ENCODE measurements at places on chromosomes 7 and 10. TPM values are rescaled to one million over a fixed set of nuclear protein-coding genes. Genes with fewer than 3 reads are reported as not detected.

The IL6 gene
- 22.0 TPM for total RNA-seq

The GPC2 gene
- 0.65 TPM for total RNA-seq

The ANXA8L1 gene
- 31.7 TPM for total RNA-seq

The MYOZ1 gene
- total RNA-seq, result not detected

The CLRN3 gene
- total RNA-seq, result not detected

The ERVW-1 gene
- not detected for total RNA-seq

The LRRC18 gene
- total RNA-seq, result not detected

The MBL2 gene
- not detected for total RNA-seq

The IDI2 gene
- total RNA-seq, result not detected

The PSD gene
- total RNA-seq, result 0.75 TPM

The CHPF2 gene
- total RNA-seq, result 28.2 TPM

The TIMM23 gene
- total RNA-seq, result 89.9 TPM

The RNF32 gene
- 3.6 TPM for total RNA-seq

The TAF6 gene
- total RNA-seq, result 47.2 TPM

The SPACDR gene
- total RNA-seq, result 0.49 TPM

The THSD7A gene
- total RNA-seq, result not detected

The OR2A12 gene
- total RNA-seq, result not detected

The CDK5 gene
- 11.8 TPM for total RNA-seq
